ENCODE measurements at places on chromosomes 7 and 10. TPM values are rescaled to one million over a fixed set of nuclear protein-coding genes. Genes with fewer than 3 reads are reported as not detected.

GRCh38 chr7:134851141-134851540, 71.7 kb downstream of the CALD1 start:
- no peak for DNase-seq

DNA sequence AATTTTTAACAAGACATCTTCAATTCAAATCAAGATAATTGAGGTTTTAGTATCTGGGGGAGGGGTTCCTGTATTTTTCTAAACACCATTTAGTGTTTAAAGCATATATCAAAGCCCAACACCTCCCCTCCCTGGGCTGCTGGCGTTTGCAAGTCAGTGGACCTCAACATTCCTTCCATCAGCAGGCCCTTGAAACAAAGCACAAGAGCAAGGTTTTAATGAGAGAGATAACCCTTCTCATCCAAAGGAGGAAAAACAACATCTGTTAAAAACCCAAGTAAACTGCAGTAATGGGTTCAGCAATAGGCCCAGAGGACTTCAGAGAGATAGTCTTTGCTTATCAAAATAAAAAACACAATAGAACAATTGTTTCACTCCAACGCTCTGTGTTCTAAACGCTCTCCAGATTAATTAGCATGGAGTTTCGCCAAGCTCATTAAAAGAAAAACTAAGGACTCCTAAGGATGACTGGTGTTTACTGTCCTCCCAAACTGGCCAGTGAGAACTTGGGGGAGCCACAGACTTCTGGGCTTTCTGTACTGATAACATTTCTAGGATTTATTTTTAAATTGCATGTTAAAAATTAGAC, 2.5 kb downstream of the JCAD start:
- no peak for DNase-seq

GRCh38 chr10:788796-789748, 99.6 kb upstream of the DIP2C start:
- DNase-seq = peak; percentile 36

GRCh38 chr10:23436983-23437382, 1.9 kb upstream of the OTUD1 start:
- DNase-seq = no peak

The COL1A2 gene
- total RNA-seq = 0.21 TPM

All from activated CD8-positive, alpha-beta T cell treated with anti-CD3 and anti-CD28 coated beads, Interleukin-2, amount 10 ng/mL, durations not matched to agents 7 days and 5 days (primary cell).